Astrocyte of the spinal cord (primary cell): ENCODE measurements at places on chromosomes 16 and 17.

GRCh38 chr16:72195609-72196008, 23.7 kb upstream of the PMFBP1 start:
- no peak for DNase-seq

- DNase-seq, result no peak
Observed at GRCh38 chr17:30716461-30717290, 107.8 kb downstream of the CRLF3 start.

- DNase-seq, result no peak
Observed at GRCh38 chr16:29916979-29917378, 9.0 kb downstream of the KCTD13 start.

DNA sequence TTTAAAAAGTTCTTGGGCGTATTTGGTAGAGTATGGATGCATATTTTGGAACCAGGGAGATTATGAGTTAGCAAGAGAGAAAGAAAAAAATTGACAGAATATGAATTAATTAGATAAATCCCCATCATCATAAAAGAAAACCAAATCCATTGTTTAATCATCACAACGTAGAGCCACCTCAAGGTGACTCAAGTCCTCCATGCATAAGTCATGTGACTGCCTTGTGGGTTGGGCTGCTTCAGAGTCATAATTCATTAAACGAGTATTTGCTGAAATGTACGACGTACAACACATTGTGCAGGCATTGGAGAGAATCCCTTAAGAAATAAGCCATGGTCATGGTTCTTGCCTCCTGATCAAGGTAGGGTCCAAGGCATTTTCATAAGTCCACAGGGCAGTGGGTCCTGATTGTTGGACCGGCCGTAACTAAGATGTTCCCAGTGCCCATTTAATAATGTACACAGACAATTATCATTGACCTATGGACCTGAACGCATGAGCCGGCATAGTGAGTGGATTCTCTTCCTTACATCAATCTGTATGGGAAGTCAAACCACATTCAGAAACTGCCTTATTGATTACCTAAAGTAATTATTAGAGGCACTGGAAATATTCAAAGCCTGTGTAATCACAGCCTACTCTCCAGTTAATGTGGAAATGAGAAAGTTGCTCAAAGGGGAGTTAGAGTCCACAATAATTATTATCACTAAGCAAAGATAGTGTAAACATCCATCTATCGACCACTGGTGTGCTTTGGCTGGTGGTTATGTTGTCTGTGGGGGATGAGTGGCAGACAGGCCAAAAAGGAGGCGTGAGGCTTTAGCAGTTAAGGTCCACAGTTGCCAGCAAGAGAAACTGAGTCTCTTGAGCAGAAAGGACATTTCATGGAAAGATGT, 165.4 kb downstream of the PITPNC1 start:
- no peak for DNase-seq

DNA sequence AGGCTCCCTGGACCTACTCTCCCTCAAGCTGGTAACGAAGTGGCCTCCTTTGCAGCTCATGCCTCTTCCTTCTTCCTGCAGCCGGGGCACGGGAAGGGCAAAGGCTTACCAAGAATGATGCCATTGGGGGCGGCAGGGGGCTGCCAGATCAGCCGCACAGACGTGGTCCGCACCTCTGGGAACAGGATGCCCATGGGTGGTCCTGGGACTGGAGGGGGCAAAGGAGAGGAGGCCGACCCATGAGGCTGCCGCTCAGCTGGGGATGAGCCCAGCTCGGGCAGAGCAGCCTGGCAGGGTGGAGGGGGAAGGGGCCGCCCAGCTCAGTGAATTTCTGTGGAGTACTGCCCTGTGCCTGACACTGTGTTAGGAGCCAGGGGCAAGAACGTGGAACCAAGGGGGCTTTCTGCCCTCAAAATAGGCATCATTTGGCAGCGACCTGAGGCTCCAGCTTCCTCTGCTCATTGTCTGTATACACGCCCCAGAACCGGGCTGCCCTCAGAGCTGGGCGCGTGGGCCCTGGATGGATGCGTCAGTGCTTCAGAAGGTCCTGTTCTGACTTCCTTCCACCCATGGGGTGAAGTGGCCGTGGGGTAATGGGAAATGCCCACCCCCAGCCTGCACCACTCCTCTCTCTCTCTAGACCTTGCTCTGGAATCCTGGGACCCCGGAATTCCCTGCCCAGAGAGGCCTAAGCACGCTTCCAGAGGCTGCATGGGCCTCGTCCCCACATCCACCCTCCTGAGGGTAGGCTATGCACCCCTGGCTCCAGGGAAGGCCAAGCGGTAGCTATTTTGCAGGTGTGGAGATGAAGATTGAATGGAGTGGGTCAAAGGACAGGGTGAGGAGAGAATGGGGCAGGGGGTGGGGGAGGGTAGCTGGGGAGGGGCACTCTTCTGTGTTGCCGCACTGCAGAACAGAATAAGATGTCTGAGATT, 79.8 kb upstream of the CDC42EP4 start:
- DNase-seq, result no peak

DNA sequence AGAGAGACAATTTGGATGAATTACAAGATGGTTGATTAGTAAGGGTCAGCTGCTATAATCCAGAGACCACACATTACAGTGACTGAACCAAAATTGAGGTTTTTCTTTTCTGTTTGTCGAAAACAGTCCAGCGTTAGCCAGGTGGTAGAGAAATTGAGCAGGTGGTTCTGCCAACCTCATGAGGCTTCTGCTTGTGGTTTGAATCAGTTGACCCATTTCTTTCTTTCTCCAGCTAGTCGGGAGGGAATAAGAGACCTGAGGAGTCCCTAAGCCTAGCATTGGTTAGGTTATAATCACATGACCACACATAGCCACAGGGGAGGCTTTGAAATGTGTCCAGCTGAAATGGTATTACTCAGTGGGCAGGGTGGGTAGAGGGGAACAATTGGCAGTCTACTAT, 504.6 kb downstream of the HS3ST4 start:
- DNase-seq, result no peak

- DNase-seq, result peak; percentile 40
Observed at GRCh38 chr16:9134739-9135138, 43.3 kb downstream of the HAPSTR1 start.

DNA sequence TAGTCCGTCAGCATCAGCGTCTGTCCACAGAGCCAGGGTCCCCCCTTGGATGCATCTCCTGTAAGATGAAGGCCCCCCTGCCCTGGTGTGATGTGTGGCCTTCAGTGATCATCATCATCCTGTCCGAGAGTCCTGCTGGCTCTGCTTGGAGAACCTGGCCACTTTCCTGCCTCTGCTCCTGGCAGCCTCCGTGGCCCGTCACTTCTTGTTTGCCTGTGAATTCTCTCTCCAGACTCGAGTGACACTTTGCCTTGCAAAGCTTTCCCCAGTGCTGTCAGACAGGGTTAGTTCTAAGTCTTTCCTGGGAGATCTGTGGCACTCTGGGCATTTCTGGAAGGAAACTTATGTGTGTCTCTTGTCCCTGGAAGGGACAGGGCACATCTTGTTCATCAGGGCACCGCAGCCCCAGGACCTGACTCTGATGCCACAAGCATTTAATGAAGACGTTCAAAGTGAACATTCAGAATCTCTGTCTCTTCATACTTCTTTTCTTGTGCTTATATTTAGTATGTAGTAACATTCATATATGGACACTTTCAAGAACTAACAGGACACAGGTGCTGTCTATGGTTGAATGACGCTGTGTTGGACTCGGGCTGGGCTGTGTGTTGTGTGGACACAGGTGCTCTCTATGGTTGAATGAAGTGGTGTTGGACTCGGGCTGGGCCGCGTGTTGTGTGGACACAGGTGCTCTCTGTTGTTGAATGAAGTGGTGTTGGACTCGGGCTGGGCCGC, 68.5 kb downstream of the RPTOR start:
- no peak for DNase-seq

DNA sequence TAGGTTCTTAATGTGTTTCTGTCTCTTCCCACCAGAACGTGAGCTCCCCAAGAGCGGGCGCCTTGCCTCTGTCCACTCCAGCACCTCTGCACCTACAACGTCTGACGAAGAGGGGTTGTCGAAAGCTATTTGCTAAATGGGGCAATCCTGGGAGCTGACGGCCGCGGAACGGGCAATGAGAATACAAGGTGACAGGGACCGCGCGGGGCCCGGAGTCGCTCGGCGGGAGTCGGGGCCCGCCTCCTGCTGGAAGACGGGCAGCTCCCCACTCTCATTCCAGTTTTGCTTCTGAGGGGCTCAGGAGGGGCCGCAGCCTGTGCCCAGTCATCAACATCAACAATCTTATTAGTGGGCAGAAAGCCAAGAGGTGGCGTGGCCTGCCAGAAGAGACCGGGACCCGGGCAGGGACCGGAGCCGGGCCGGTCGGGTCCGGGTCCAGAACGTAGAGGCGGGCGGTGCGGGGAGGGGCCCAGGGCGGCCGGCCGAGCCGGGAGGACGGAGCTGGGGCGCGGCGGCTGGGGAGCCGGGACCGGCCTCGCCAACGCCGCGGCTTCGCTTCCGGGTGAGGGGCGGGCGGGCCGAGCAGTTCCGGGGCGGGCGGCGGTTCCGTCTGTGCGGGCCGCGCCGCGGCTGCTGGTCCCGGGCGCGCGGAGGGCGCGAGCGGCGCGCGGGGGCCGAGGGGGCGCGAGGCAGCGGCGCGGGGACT, at the start of gene MOSMO:
Gene MOSMO, plus strand, starts transcription at position 603 of the 706 bp plus-strand sequence. CDS start 191 bp downstream, outside the sequence.
- DNase-seq, result peak; percentile 54

DNA sequence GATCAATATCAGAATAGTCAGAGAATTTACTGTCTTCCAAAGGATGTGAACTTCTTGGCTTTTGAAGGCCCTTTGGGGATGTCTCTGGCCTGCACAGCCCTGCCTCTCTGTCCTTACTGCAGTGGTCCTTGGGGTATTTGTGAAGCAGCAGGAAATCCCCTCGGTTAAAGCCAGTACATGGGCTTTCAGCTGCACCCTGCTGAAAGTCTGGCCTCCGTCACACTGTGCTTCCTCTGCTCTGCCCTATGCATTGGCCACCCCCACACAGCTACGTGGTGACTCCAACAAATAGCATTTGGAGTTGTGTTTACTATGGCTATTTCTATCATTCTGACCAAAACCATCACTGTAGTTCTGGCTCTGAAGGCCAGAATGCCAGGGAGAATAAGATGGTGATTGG, 21.2 kb downstream of the SYCE1L start:
- DNase-seq, result no peak

DNA sequence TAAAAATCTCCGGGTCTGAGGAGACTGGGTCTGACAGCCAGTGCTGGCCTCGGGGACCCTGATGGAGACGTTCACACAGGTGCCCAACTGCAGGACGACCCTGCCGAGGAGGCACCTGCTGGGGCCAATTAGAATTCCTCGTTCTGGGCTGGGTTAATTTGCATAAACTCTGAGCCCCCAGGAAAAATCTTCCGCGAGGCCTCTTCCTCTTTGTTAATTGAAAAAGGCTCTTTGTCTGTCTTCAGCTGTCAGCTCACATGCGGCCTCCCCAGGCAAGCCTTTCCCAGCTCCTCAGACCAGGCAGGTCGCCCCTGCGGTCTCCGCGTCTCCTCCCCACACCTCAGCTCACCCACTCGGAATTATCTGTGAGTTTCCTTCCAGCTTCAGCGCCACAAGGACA, 400.2 kb downstream of the SEC14L1 start:
- no peak for DNase-seq

DNA sequence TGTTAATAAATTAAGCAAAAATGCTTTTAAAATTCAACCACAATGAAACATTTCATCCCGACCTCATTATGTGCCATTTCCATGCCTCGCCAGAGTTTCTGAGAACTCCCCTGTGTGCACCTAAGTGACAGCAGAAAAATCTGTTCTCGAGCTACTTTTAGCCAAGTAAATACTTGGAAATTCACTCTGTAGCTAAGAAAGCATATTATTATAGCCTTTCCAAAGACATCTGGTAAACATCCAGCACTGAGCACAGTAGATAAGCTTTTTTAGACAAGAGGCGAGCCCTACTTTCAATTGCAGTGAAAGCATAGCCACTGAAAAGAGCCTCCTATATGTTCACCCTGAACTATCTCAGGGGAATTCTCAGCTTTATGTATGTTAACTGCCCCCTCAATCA, 242.8 kb upstream of the PSMD7 start:
- DNase-seq, result no peak

DNA sequence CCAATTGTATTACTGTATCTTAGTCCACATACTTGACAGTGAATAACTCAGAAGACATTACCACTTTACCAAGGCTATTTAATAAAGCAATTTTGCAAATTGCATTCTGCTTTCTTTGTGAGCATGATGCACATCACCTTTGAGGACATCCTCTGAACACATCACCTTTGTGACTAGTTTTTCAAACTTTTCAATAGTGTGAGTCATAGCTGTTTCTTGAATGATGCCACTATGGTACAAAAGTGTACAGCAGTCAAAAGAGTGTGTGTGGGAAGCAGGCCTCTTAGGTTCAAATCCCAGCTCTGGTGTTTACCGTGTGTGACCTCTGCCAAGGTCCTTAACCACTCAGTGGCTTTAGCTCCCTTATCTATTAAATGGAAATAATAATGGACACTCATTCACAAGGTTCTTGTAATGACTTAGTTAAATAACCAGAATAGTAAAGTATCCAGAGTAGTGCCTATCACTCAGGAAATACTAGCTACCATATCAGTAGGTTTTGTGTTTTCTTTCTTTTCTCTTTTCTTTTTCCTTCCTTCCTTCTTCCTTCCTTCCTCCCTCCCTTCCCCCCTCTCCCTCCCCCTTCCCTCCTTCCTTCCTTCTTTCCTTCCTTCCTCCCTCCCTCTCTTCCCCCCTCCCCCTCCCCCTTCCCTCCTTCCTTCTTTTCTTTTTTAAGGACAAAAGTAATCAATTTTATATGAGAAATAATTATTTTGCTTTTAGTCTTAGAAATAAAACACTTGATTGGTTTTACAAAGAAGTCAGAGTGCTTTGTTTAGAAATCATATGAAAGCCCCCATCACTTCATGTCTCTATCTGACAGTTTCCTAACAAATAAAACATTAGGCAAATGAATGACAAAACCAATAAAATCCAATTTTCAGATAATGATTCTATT, 178.9 kb downstream of the MYO1D start:
- no peak for DNase-seq

- no peak for DNase-seq
Observed at GRCh38 chr16:68873635-68874471, 30.5 kb downstream of the TANGO6 start.

- no peak for DNase-seq
Observed at GRCh38 chr17:38861399-38861843, 7.9 kb upstream of the RPL23 start.

DNA sequence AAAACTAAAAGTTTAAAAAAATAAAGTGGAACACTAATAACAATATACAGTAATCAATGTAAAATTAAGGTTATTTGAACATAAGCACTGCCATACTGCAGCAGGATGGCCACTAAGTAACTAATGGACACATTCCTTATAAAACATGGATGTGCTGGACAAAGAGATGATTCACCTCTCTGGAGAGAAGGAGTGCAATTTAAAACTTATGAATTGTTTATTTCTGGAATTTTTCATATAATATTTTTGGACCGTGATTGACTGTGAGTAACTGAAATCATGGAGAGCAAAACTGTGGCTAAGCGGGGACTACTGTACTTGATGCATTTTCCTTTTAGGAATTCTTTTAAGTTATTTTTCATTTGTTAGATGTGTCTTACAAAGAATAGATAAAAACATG, 21.8 kb downstream of the CBFB start:
- DNase-seq, result no peak

GRCh38 chr17:37823996-37824395, 79.1 kb upstream of the HNF1B start:
- DNase-seq, result no peak

- DNase-seq, result no peak
Observed at GRCh38 chr17:19388791-19389785, 2.1 kb upstream of the MFAP4 start.

- DNase-seq, result no peak
Observed at GRCh38 chr17:78798695-78799559, 16.9 kb upstream of the CYTH1 start.
